Dermis microvascular lymphatic vessel endothelial cell (primary cell): ENCODE measurements at places on chromosomes 12 and 14. TPM values are rescaled to one million over a fixed set of nuclear protein-coding genes. Genes with fewer than 3 reads are reported as not detected.

- DNase-seq: no peak
Measured at GRCh38 chr12:91387461-91388134, 205.0 kb upstream of the DCN start.

GRCh38 chr12:128603573-128604115 lies 220.1 kb downstream of the SLC15A4 start:
- no peak for DNase-seq

- no peak for DNase-seq
Measured at GRCh38 chr12:100656856-100657255, 83.4 kb downstream of the GAS2L3 start.

GRCh38 chr12:51867796-51868428 lies 19.4 kb upstream of the FIGNL2 start:
- DNase-seq: no peak

GRCh38 chr14:53628732-53629430 lies 327.7 kb downstream of the BMP4 start:
- no peak for DNase-seq

- peak; percentile 47 for DNase-seq
Measured at GRCh38 chr14:103530390-103530789, 1.4 kb downstream of the TRMT61A start.

DNA sequence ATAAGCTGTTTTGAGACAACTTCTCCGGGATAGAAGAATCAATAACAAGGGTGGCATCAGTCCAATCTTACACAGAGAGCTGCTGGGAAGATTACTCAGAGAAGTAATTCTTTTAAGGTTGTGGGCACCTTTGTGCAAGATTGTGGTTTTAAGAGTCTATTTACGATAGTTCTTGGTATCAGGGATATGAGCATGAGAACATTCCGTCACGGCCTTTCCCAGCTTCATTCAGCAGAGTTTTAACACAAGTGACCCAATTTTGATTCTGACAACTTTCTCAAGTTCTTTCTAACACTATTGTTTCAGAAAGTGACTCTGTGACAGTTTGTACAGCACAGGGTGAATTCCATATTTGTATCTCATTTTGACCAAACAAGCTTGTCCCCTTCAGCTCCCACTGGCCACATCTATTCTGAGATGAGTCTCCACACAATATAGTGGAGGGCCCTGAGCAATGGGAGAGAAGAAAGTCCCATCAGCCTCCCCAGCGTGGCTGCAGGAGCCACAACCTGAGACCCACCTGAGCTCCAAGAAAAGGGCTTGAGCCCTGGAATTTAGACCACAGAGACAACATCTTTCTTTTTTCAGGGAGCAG lies 869.2 kb downstream of the TMEM121 start:
- DNase-seq: no peak

DNA sequence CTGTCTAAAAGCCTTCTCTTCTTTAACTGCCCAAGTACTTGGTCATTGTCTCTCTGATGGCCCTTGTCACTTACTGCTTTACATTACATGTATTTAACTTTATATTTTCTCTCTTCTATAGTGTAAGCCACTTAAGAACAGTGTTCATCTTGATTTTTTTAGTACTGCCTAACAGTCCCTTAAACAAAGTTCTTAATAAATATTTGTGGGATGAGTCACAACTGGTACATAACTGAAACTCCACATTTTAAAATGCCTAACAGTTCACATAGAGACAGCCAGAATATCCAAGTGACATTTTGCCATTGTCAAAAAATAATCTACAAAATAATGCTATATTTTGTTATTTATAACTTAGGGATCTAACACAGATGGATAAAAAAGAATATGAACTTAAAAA lies 146.6 kb downstream of the STXBP6 start:
- DNase-seq: no peak

- peak; percentile 56 for DNase-seq
Measured at GRCh38 chr12:54358191-54358944, 5.9 kb downstream of the GPR84 start.

- no peak for DNase-seq
Measured at GRCh38 chr12:49284672-49285071, 10.3 kb upstream of the PRPH start.

DNA sequence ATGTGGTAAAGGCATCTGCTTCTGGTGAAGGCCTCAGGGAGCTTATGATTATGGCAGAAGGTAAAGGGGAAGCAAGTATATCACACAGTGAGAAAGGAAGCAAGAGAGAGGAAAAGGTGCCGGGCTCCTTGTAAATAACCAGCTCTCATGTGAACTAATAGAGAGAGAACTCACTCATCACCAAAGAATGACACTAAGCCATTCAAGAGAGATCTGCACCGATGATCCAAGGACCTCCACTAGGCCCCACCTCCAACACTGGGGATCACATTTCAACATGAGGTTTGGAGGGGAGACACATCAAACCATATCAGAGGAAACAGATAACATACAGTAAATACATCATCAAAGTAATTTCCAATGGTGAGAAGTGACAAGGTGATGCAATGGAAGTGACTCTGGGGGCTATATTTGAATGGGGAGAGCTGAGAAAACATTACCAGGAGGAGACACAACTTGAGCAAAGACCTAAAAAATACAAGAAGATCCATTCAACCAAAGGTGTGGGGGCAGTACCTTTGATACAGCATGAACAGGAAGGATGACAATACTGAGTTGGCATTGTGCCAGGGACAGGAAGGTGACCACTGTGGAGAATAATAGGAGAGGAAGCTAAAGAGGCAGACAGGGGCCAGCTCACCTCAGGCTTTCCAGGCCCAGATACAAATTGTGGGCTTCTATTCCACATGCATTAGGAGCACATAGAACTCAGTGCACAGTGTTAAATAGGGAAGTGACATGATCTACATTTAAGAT lies 134.4 kb upstream of the GRIP1 start:
- peak; percentile 65 for DNase-seq

DNA sequence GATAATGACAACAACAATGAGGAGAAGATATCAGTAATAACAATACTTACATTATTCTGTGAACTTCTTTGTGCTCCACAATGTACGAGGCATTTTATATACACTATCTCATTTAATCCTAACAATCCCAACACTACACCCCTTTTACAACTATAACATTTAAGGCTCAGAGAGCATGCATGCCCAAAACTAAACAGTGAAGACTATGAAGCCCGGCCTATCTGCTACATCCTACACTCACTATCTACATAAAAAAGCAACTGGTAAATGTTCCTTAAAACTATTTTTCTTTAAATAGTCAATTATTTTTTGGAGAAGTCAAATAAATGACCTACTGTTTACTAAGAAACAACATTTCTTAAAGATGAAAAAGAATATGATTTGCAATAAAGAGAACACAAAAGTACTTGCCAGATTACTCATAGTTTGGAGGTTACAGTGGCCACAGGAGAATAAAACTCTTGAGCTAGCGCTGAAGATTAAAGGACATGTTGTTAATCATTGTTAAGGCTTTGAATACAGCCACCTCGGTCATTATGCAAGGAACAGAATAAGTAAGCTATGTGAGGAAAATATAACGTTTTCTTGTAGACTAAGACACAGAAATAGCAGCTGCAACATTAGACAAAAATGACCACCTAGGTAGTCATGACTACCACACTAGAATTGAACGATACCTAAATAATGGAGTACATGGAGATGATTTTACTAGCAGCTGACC lies 56.7 kb downstream of the EPS8 start:
- DNase-seq: no peak

- no peak for DNase-seq
Measured at GRCh38 chr14:100078997-100079725, 13.9 kb downstream of the EVL start.

GRCh38 chr14:76012354-76012753 lies 26.8 kb downstream of the IFT43 start:
- DNase-seq: no peak

GRCh38 chr12:124242529-124243065 lies 52.3 kb upstream of the RFLNA start:
- no peak for DNase-seq

DNA sequence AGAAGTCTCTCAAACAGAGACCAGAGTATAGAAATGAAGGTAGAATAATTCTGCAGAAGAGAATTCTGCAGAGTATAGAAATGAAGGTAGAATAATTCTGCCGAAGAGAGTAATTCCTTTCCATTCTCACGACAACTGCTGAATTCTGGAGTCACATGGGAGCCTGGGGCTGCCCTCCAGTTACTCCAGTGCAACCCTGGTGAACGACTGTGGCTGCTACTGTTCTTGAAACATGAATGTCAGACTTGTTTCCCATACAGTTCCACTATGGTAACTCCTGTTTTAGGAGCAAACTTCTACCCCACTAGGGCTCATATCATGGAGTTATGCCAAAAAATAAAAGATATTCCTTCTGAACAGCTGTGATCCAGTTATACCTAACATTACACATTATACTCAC lies 164.4 kb downstream of the KICS2 start:
- no peak for DNase-seq

- no peak for DNase-seq
Measured at GRCh38 chr12:71838676-71839075, 883 bp upstream of the TBC1D15 start.

DNA sequence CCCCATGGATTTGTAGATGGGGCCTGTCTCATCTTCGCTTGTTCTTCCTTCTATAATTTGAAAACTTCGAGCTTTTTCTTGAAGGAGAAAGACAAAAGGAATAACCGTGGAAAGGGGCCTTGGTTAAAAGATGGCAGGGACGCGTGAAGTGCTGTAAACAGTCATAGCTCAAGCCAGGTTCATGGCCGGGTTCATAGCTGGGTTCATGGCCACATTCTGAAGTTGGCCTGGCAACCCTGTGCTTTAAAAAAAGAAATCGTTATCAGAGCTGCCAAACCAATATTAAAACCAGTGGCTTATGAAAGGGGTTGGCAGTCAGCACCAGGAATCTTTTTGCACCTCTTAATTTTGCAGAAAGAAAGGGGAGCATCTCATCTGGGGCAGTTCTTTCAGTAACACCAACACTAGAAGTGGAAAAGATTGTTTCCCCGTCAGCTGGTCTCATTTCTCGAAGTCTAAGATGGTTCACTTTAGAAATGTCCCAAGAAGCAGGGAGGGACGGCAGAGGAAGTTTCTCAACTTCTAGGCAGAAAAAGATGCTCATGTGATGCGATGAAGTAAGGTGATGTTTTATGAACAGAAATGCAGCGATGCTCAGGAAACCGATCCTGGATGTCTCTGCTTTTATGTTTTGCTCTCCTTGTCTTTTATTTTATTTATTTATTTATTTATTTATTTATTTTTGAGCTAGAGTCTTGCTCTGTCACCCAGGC lies 193.1 kb upstream of the TBX3 start:
- DNase-seq: no peak

GRCh38 chr12:59675461-59675860 lies 79.6 kb downstream of the SLC16A7 start:
- DNase-seq: no peak

GRCh38 chr14:33009673-33010072 lies 71.0 kb downstream of the NPAS3 start:
- DNase-seq: no peak

DNA sequence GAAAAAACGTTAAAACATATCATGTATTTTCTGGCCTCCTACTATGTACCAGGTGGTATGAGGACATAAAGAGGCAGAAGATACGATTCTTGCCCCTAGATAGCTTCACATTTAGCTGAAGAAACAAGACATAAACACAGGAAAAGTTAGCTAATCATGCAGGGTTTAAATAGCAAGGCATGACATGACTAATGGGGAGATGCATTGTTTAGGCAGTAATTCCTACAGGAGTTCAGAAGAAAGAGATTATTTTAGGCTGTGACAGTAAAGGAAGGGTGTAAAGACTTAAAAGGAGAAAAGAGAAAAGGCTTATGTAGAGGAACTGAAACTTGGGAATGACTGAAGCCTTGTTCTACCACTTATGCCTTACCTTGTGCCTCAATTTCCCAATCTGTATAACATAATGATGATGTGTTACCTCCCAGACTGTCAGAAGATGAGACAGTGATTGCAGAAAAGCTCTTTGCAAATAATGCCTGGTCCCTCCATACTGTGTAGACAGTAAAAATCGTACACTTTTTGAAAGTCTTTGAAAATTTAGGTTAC lies 44.4 kb downstream of the PRKCH start:
- DNase-seq: peak; percentile 70

DNA sequence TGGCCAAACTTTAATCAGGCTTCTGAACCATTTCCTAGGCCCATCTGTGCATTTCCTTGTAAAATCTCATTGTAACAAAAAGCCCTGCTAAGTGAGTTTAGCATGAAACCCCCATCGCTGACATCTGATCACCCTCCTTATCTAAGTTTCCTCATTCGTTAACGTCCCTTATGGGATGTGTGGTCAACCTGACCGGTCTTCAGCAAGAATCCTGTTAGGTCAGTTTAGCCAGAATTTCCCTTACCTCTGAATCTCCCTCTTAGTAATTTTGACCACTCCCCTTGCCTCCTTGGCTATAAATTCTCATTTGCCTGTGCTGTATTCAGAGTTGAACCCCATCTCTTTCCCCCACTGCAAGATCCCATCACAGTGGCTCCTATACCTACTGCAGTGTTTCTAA lies 239.3 kb downstream of the RMST start:
- DNase-seq: no peak

DNA sequence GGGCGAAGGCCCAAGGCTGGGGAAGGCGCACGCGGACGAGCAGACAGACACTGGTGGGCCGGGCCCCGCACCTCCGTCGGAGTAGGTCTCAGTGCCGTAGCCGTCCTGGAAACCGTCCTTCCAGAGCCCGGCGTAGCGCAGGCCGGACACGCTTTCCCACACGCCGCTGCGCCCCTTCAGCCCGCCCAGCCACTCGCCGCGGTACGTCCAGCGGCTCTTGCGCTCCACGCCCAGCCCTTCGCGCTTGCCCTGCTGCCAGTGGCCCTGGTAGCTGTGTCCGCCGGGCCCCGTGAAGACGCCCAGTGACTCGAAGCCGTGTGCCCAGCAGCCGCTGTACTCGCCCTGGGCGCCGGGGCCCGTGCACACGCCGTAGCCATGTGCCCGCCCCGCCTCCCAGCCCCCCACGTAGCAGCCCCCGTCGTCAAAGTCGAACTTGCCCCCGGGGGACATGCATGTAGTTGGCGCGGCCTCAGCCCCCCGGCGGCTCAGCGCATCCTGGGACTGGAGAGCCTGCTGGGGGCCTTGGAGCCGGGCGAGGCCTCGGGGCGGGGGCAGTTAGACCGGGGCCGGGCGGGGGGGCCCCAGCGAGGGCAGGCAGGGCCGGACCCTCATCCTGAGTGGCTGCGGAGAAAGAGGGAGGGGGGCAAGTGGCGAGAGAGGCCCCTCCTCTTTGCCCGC lies 1.4 kb downstream of the JPH4 start:
- no peak for DNase-seq

DNA sequence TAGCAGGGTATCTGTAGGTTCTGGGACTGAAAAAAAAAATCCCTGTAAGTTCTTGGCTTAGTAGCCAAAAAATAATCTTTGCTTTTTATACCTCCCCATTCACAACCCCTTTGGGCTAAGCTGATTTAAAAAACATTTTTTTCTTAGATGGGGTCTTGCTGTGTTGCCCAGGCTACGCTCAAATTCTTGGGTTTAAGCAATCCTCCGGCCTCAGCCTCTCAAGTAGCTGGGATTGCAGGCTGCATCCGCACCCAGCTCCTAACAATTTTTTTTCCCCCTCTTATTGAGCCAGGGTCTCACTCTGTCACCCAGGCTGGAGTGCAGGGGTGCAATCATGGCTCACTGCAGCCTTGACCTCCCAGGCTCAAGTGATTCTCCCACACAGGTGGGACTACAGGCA lies 9.1 kb upstream of the ISM2 start:
- DNase-seq: no peak

The PGF gene
- total RNA-seq: 34.1 and 44.8 TPM in 2 replicates

The CCDC184 gene
- under 0.01 TPM in 1 of 2 replicates, not detected in the other for total RNA-seq

The APOLD1 gene
- total RNA-seq: 38.9 and 41.6 TPM in 2 replicates

The AKAP6 gene
- 0.25 and 0.64 TPM in 2 replicates for total RNA-seq

The GPD1 gene
- total RNA-seq: under 0.01 TPM in 1 of 2 replicates, not detected in the other

The LRP10 gene
- 35.2 and 65.7 TPM in 2 replicates for total RNA-seq

The PZP gene
- 0.25 and 0.26 TPM in 2 replicates for total RNA-seq

The OR4E1 gene
- not detected in 2 replicates for total RNA-seq
